ENCODE measurements at places on chromosomes 5 and 9.

GRCh38 chr5:43461066-43461465, 22.6 kb downstream of the TMEM267 start:
- no peak for DNase-seq

DNA sequence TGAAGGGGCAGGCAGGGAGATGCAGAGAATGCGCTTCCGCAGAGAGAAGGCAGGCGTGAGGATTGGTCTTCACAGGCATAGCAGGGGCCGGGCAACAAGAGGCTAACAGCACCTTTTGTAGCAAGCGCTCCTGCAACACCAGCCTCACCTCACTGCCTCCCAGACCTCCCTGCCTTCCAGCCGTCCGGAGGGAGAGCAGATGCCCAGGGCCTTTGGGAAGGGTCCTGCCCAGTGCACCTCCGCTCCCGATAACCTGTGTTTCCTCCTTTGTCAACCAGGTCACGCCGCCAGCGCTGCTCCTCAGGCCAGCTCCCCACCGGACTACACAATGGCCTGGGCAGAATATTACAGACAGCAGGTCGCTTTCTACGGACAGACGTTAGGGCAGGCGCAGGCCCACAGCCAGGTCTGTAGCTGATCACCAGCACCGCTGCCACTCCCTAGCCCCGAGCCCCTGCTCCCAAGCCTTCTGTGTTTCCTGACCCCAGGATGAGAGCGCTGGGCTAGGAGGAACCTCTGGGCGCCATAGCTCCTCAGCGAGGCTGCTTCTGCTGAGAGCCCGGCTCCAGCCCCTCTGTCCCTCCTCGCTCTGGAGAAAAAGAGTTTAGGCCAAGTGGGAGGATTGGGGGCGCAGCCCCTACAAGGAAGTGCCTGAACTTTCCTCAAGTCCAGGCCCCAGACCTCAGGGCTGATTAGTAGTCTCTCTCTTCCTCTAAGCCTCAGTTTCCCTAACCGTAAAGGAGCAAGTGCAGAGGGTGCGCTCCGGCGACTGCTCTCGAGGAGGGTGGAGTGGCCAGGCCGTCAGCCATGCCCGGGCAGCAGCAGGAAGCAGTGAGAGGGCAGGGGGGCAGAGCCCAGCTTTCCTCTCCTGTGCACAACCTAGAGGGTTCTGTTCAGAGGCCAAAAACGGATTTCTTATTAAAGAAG, 28.4 kb upstream of the PRDM12 start:
- no peak for DNase-seq

DNA sequence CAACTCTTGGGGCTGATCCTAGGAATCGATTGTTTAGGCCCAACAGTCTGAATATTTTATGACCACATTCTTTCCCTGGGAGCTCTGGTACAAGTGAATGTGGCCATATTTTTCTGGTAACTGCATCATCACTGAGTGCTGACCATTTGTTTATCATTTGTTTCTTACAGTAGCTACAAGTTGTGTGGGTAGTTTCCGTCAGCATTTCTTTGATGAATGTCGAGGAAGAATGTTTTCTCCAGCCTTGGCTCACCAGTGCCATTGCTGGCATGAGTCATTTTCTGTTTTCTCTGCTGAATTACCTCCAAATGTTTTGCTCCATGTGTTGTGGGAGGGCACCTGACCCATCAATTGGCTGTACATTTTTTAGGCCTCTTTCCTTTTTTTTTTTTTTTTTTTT, 14.1 kb upstream of the CARD19 start:
- DNase-seq = no peak

GRCh38 chr5:33840927-33841547, 50.8 kb downstream of the ADAMTS12 start:
- no peak for DNase-seq

DNA sequence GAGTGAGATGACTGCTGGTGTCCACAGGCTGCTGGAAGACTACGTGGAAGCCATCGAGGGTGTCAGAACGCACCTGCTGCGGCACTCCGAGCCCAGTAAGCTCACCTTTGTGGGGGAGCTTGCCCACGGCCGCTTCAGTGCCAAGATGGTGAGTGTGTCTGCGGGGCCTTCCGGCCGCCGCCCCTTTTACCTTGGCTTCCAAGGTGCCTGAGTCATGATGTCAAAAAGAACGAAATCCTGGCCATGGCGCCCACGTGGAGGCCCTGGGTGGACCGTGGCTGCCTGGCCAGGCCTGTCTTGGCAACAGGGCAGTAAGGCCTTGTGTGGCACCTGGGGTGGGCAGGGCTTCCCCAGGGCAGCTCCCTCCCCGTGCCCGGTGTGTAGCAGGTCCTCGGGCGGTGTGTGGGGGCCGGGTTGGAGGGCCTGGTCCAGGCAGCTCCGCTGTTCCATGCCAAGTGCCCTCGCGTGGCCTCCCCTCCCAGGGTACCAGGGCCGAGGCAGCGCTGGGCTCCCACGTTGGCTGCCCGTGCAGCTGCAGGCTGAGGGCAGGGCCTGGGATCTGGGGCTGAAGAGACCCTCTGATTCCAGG, 7.8 kb downstream of the DPP7 start:
- no peak for DNase-seq

DNA sequence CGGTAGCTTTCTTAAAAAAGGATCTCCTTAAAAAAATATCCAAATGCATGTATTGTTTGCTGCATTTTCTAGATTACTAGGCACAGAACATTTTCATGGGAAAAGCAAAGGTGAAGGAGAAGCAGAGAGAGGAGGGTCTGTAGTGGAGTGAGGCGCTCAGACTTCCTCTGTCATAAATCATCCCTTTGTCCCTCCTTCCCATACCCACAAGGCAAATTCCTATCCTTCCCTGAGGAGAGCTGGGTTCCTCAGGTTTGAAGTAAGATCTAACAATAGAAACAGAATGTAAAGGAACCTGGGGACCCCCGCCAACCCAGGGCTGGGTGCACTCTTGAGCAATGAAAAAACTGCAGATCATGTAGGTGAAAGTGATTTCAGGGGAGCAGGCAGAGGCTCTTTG, 149.2 kb upstream of the ANKH start:
- no peak for DNase-seq

- no peak for DNase-seq
Observed at GRCh38 chr9:136114610-136115009, 4.1 kb downstream of the TMEM250 start.

DNA sequence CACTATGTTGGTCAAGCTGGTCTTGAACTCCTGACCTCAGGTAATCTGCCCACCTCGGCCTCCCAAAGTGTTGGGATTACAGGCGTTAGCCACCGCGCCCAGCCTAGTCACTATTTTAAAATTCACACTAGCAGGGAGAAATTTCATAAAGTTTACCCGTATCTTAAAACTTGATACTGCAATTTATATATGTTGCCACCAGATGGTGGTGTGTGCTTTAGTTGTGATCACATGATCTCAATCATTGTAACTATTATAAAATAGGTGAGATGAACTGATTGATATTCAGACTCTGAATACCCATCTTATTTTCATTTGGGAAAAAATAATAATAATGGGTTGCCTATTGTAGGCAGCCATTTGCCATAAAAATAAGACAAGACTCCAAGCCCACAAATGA, 1330.4 kb upstream of the WWC1 start:
- DNase-seq = no peak
